ENCODE measurements at places on chromosomes 12 and 14.

DNA sequence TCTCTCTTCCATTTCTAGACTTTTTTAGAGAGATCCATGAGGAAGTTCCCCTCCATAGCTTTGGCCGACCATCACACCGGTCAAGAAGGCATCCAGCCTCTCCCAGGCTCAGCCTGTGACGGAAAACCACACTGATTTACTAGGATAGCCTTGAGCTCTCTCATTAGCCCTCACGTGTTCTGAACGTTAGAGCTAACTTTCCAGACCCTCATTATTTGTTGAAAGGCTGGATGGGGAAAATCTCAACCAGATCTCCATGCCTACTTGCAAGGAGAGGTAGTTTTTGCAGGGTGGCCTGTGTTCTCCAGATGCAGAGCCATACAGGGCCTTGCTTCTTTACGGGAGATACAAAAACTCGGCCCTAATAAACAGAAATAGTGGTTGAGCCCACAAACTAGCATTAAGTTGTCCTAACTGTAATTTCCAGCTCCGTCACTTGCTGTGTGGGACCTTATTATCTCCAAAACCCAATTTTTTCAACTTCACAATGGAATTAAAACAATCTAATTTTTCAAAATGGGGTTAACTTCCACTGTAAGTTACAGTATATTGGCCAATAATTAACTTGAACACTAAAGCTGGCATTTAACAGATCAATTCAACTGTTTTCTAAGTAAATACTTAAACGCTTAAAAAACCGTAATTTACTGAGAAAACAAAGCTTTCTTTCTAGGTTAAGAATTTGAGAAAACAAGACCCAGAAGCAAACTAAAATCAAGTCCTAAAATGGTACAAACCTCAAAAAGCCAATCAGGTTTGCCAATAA lies 65.3 kb downstream of the KLHL28 start:
- no peak for DNase-seq

DNA sequence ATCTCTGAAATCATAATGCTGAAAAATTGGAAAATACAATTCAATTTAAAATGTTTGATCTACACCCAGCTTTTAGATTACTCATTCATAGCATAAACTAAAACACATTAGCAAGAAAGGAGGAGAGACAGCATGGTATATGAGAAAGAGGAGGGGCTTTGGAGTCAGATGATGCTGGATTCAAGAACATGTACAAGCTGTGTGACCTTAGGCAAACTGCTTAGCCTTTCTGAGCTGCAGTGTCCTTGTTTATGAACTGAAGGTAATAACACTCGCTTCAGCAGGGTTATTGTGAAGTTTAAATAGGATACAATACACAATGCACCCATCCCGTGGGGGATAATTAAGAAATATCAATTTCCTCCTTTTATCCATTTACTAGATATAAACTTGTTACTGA lies 79.2 kb downstream of the MAP1LC3B2 start:
- DNase-seq, result no peak

DNA sequence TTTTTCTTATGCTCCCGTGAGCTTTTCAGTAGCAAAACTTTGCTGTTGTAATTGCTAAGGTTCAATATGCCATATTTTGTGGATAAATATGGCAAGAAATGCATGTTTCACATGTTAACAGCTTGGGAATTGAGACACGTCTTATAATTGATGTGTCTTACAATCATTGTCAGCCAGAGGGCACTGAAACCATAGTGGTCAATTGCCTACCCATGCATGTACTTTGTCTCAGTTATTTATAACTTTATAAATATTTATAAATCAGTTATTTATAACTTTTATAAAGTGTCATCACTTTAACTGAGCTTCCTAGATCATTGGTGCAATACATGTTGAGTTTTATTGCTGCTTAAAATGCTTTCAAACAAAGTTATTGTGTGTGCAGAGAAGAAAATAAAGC lies 82.0 kb downstream of the CATSPERB start:
- DNase-seq, result peak; percentile 23

GRCh38 chr14:32596390-32596789 lies 267.3 kb downstream of the AKAP6 start:
- no peak for DNase-seq
